Esophagus mucosa (tissue), 1 donor: ENCODE measurements at places on chromosomes 7 and 10. TPM values are rescaled to one million over a fixed set of nuclear protein-coding genes. Genes with fewer than 3 reads are reported as not detected.

GRCh38 chr10:90919683-90920574 is 958 bp downstream of the ANKRD1 start:
- ATAC-seq, result no peak

DNA sequence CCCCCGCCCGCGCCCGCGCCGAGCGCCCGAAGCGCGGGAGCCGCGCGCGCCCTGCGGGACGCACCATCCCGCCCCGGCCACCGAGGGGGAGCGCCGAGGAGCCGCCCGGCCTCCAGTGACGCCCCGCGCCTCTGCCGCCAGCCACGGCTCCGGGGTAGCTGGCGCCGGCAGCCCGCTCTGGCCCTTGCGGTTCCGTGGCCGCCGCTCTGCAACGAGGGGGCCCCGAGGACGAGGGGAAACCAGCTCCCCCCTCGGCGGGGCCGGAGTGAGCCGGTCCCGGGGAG is at the start of gene PAXIP1:
PAXIP1 (minus strand) TSS at position 33 of the 284 bp plus-strand sequence. CDS start 195 bp downstream, outside the sequence.
- ATAC-seq, result peak; percentile 78

DNA sequence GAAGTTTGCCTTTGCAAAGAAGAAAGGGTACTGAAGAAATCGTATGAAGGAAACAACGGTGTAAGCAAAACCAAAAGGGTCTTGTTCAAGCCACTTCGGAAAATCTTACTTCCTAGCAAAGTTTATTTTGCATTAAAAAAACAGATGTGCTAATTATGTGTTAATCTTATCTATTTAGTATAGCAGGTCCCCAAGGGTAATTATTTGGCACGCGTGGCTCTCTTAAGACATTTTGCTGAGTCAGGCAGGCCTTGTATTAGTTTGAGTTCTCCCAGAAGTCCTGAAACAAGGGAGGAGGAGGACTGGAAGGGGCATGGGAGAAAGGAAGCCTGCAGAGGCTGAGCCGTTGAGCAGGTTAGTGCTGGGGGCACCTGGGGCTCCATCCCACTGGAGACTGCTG is 44.9 kb downstream of the TMEM178B start:
- ATAC-seq, result no peak

DNA sequence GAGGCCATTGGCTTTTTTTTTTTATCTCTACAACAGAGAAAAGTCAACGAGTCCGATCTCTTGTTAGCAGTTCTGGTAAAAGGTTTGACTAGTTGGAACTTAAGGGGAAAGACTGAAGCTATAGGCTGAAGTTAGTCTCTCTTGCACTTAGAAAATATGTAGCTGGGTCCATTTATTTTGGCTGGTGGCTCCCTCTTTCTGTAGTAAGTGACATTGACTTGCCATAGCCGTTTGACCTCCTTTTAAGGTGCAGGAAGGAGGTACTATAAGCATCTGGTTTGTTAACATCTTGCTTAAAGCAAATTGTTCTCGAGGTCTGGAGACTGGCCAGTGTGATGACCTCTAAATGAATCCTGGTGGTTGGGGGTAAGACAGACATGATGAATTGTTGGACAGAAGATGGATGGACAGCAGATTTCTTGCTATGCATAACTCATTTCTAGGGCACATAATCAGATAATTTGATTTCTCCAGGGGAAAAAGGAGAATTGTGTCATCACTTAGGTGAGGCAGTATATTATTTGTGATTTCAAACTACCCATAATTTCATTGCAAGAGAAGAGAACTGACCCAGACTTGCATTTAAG is 356.3 kb upstream of the GALNT17 start:
- no peak for ATAC-seq

SNCG gene
- 8.2 TPM for total RNA-seq

- no peak for ATAC-seq
These were observed 114.0 kb downstream of the TCF7L2 start for GRCh38 chr10:113064039-113064438.

GRCh38 chr10:34580643-34581042 is 234.5 kb downstream of the PARD3 start:
- peak; percentile 88 for ATAC-seq

DNA sequence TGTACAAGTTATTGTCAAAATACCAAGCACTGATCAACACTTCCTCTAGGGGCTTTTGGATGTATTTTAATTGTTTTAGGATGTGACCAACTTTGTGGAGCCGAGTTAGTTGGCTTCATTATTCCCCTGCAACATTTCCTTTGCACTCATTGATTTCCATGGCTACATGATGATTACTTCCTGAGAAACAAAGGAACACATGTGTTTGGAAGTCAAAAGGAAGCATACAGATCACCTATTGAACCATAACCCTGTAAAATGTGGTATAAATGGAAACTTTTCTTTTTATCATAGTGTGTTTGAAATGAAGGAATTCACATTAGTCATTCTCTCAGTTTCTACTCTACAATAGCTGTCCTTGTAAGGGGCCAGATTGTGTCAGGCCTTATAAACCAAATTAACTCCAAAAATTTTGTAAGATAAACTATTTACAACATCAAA is 32.2 kb upstream of the EXOC6 start:
- ATAC-seq, result no peak

DNA sequence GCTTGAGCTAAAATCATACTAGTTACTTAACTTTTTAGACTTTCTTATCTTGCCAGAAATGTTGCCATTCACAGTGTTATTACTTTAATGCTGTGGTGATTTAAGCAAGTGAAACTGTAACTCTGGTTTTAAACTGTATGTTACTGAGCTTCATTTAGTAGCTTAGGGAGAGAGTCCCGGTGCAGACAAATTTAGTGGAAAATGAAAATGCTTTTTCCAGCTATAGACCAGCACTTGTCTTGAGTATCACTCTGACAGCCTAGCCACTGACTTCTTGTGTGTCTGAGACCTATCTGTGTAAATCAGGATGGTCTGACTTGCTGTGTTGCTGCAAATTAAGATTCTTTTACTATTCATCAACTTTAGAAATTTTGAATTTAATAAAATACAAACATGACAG is 200.8 kb downstream of the CACNB2 start:
- no peak for ATAC-seq
